Thoracic aorta (tissue), 2 donors: ENCODE measurements at places on chromosomes 12 and 14. TPM values are rescaled to one million over a fixed set of nuclear protein-coding genes. Genes with fewer than 3 reads are reported as not detected.

- peaks cover 22% of the 10 kb centered on the region for H3K4me1 ChIP-seq
- H3K27ac ChIP-seq: no peak overlapping the region
- H3K36me3 ChIP-seq: no peaks in the 10 kb centered on the region
- DNase-seq: no peak
- no peak overlapping the region for H3K4me3 ChIP-seq
Measured at GRCh38 chr14:73234586-73235394, 2.5 kb upstream of the PAPLN start.

GRCh38 chr12:9869307-9870161, at the start of gene CLEC2B:
TSS of gene CLEC2B (minus strand) at chr12:9869354.
- H3K27me3 ChIP-seq: no peaks in the 10 kb centered on the region
- DNase-seq: no peak
- H3K27ac ChIP-seq: no peak within 1 kb of the TSS
- H3K4me1 ChIP-seq: peaks cover 5% of the 10 kb centered on the region
- H3K36me3 ChIP-seq: no peaks in the 10 kb centered on the region

DNA sequence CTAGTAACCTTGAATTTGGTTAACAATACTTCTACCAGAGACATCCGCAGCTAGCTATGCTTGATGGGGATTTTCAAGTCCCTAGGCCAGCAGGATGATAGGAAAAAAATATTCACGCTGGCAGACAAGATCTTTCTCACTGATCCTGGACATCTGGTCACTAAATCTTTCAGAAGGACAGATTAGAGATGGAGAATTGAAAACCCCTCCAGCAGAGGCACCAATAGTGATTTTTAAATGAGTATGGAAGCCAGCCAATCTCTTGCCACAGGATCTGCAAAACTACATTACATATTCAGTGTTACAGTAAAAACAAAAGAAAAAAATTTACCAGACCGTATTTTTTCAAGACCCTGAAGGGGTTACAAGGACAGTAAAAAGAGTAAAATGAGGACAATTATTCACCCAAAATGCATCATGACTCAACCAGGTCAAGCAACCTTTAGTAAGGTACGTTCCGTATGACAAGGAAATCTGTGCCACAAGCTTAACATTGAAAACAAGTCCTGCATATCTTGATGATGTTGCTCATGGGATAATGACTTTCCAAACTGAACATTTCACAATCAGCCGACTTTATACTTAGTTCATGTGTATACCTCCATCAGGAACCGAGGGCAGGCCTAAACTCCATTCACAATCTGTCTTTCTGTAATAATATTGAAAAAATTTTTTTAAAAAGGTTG, 239.5 kb downstream of the GXYLT1 start:
- no peaks in the 10 kb centered on the region for H3K27me3 ChIP-seq
- H3K4me3 ChIP-seq: no peak overlapping the region
- no peak for DNase-seq
- H3K4me1 ChIP-seq: no peaks in the 10 kb centered on the region
- no peaks in the 10 kb centered on the region for H3K36me3 ChIP-seq
- no peak overlapping the region for H3K27ac ChIP-seq

- no peaks in the 10 kb centered on the region for H3K27me3 ChIP-seq
- no peak overlapping the region for H3K27ac ChIP-seq
- no peak overlapping the region for H3K4me3 ChIP-seq
- no peak for DNase-seq
- H3K4me1 ChIP-seq: no peaks in the 10 kb centered on the region
Measured at GRCh38 chr14:103298620-103299019, 35.4 kb upstream of the EIF5 start.

GRCh38 chr14:96824283-96824682, 27.1 kb downstream of the VRK1 start:
- H3K27ac ChIP-seq: no peak overlapping the region
- H3K4me1 ChIP-seq: no peaks in the 10 kb centered on the region
- H3K27me3 ChIP-seq: no peaks in the 10 kb centered on the region
- H3K4me3 ChIP-seq: no peak overlapping the region

DNA sequence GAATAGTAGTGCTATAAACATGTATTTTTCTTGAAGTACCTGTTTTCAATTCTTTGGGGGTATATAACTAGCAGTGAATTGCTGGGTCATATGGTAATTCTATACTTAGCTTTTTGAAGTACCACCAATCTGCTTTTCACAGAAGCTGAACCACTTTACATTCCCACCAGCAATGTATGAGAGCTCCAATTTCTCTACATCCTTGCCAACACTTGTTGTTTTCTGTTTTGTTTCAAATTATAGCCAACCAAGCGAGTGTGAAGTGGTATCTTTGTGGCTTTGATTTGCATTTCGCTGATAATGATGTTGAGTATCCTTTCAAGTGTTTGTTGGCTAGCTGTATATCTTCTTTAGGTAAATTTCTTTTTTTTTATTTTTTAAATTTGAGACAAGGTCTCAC, 95.7 kb downstream of the PAPLN start:
- H3K4me3 ChIP-seq: no peak overlapping the region
- H3K4me1 ChIP-seq: no peaks in the 10 kb centered on the region
- no peak for DNase-seq
- no peaks in the 10 kb centered on the region for H3K27me3 ChIP-seq

DNA sequence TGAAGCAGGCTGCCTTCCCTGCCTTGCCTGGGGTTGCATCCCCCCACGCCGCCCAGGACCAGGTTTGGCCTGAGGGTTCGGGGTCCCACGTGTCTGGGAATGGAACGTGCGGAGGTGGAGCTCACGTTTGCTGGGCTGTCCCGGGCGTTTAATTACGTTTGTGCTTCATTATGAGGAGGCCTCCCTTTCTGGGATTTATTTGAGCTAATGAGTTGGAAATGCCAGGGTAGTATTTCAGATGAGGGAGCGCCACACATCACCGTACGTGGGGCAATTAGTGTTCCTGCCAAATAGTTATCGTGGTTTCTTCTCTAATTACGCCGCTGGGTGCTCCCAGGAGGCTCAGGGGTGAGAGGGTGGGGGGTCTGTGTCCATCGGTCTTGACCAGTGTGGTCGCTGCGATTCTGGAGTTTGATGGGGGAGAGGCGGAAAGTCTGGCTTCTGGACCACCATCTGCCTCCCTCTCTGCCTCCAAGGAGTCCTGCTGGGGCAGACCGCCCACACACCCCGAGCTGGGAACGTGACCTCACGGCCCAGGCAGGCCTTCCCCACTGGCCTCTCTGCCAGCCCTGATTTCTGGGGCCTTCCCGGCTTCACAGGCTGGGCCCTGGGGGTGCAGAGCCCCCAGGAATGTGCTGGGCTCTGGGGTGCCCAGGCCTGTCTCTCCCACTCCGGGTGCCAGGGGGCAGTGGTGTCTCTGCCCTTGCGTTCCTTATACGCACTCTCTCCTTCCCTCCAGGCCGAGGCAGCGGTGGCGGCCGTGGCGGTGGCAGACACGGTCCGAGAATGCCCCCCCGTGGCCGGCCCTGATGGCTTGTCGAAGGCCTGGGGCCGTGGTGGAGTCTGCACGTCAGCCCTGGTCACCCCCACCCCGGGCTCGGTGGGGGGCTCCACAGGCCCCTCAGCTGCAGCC, 18.9 kb downstream of the KIF26A start:
- H3K36me3 ChIP-seq: no peaks in the 10 kb centered on the region
- H3K27me3 ChIP-seq: no peaks in the 10 kb centered on the region
- no peak overlapping the region for H3K27ac ChIP-seq
- no peak overlapping the region for H3K4me3 ChIP-seq
- DNase-seq: no peak

- peaks cover 8% of the 10 kb centered on the region for H3K36me3 ChIP-seq
- H3K4me1 ChIP-seq: peaks cover 9% of the 10 kb centered on the region
- H3K27ac ChIP-seq: no peak overlapping the region
- H3K27me3 ChIP-seq: no peaks in the 10 kb centered on the region
- no peak for DNase-seq
Measured at GRCh38 chr12:62292761-62293344, 32.6 kb downstream of the USP15 start.

GRCh38 chr14:95886366-95887056, 9.9 kb downstream of the TUNAR start:
- H3K27me3 ChIP-seq: no peaks in the 10 kb centered on the region
- H3K4me1 ChIP-seq: peaks cover 45% of the 10 kb centered on the region
- no peaks in the 10 kb centered on the region for H3K36me3 ChIP-seq
- H3K4me3 ChIP-seq: no peak overlapping the region
- H3K27ac ChIP-seq: no peak overlapping the region

GRCh38 chr14:100889641-100890040, 13.9 kb downstream of the RTL1 start:
- H3K27me3 ChIP-seq: no peaks in the 10 kb centered on the region
- no peak overlapping the region for H3K4me3 ChIP-seq
- H3K4me1 ChIP-seq: no peaks in the 10 kb centered on the region
- H3K27ac ChIP-seq: no peak overlapping the region

DNA sequence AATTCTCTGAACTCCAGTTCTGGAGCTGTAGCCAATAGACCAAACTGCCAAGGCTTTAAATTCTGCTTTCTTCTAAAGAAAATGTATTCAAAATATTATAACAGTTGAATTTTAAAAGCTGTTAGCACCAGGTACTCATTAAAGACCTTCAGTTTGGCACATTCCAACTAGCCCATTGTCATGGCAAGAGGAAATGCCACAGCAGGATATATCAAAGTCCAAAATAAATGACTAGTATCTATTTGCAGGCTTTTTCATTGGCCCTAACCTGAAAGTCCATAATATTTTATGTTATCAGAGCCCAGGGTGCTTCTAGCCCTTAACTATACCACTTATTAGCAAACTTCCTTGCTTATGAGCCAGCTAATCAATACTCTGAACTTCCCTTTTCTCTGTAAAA, 3.1 kb upstream of the RIC8B start:
- no peak overlapping the region for H3K4me3 ChIP-seq
- H3K27ac ChIP-seq: peak overlapping the region; percentile 10
- H3K4me1 ChIP-seq: peaks cover 37% of the 10 kb centered on the region
- no peaks in the 10 kb centered on the region for H3K27me3 ChIP-seq

DNA sequence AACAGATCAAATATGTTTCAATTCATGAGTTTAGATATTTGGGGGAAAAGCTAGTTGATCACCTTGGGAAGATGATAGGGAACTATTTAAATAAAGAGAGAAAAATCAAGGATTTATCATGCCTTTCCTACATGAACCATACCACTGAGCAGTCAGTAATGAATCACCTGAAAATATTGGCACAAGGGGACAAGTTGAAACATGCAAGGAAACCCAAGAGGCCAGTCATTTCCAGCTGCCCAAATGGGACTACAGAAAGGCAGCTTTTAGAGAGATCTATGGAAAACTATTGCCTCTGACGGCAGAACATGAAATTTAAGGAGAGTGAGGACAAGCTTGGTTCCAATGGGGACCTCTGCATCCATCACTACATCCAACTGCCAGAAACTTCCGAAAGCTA, 14.1 kb upstream of the ETV6 start:
- no peaks in the 10 kb centered on the region for H3K27me3 ChIP-seq
- H3K36me3 ChIP-seq: no peaks in the 10 kb centered on the region
- no peak overlapping the region for H3K27ac ChIP-seq
- no peak overlapping the region for H3K4me3 ChIP-seq
- no peaks in the 10 kb centered on the region for H3K4me1 ChIP-seq

GRCh38 chr14:100586153-100586402, 1.1 kb downstream of the BEGAIN start:
- no peaks in the 10 kb centered on the region for H3K36me3 ChIP-seq
- H3K27ac ChIP-seq: no peak overlapping the region

DNA sequence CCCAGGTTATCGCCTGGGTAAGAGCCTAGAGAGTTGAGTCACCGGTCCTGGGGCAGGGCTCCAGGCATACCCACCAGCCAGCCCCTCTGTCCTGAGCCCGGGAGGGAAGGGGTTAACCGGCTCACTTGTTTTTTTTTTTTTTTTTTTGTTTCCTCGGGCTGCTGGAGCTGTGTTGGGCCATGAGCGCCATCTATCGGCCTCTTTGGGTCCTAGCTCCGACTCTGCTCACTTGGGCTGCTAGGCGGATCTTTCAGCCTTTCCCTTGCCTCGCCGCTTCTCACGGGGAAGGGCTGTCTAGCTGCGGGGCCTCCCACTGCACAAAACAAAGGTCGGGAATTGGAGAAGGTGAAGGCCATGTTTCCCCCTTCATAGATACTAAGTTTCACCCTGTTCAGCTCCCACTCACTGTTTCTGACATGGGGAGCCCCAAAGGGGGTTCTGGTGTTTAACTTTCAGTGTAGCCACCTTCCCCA, 2.8 kb upstream of the SMUG1 start:
- peak; percentile 49 for DNase-seq
- H3K27ac ChIP-seq: no peak overlapping the region
- H3K27me3 ChIP-seq: no peaks in the 10 kb centered on the region
- no peaks in the 10 kb centered on the region for H3K36me3 ChIP-seq
- peaks cover 21% of the 10 kb centered on the region for H3K4me1 ChIP-seq

- H3K27ac ChIP-seq: no peak overlapping the region
- H3K27me3 ChIP-seq: no peaks in the 10 kb centered on the region
- no peak for DNase-seq
- peaks cover 23% of the 10 kb centered on the region for H3K4me1 ChIP-seq
Measured at GRCh38 chr12:79414252-79414651, 276.5 kb downstream of the PAWR start.

POLE2 gene
- total RNA-seq: 9.1 TPM

TMEM19 gene
- 39.4 TPM for total RNA-seq

VAMP1 gene
- 24.4 TPM for total RNA-seq

TMEM119 gene
- 4.1 TPM for total RNA-seq

TTC6 gene
- 0.14 TPM for total RNA-seq

C12orf60 gene
- not detected for total RNA-seq

CLEC4C gene
- not detected for total RNA-seq
